Adrenal gland (tissue), 19 donors: ENCODE measurements at places on chromosomes 4 and X.
A peak's percentile ranks its signal among the peaks of the same experiment; 100 is the strongest.

GRCh38 chr4:39812500-39812899, 114.6 kb downstream of the UBE2K start:
- H3K36me3 ChIP-seq: no peaks in the 10 kb centered on the region
- DNase-seq: no peak
- H3K4me1 ChIP-seq: no peaks in the 10 kb centered on the region
- H3K4me3 ChIP-seq: no peak overlapping the region
- H3K27me3 ChIP-seq: no peaks in the 10 kb centered on the region

GRCh38 chr4:188139671-188140070, 430 bp downstream of the TRIML1 start:
- no peak for DNase-seq
- H3K27ac ChIP-seq: no peak overlapping the region
- no peaks in the 10 kb centered on the region for H3K27me3 ChIP-seq
- H3K4me1 ChIP-seq: no peaks in the 10 kb centered on the region

- H3K4me1 ChIP-seq: no peaks in the 10 kb centered on the region
- no peaks in the 10 kb centered on the region for H3K27me3 ChIP-seq
- DNase-seq: no peak
- H3K4me3 ChIP-seq: no peak overlapping the region
- H3K36me3 ChIP-seq: no peaks in the 10 kb centered on the region
- no peak overlapping the region for H3K27ac ChIP-seq
Measured at GRCh38 chr4:46444318-46445000, 54.5 kb upstream of the GABRA2 start.

- H3K27me3 ChIP-seq: no peaks in the 10 kb centered on the region
- no peak overlapping the region for H3K4me3 ChIP-seq
- peaks cover 7% of the 10 kb centered on the region for H3K4me1 ChIP-seq
- peaks cover 41% of the 10 kb centered on the region for H3K36me3 ChIP-seq
- H3K27ac ChIP-seq: no peak overlapping the region
Measured at GRCh38 chr4:13597604-13598003, 29.9 kb downstream of the BOD1L1 start.

GRCh38 chr4:151153585-151153984, 54.2 kb downstream of the RPS3A start:
- H3K27ac ChIP-seq: no peak overlapping the region
- no peak overlapping the region for H3K4me3 ChIP-seq
- no peaks in the 10 kb centered on the region for H3K36me3 ChIP-seq
- no peaks in the 10 kb centered on the region for H3K27me3 ChIP-seq

DNA sequence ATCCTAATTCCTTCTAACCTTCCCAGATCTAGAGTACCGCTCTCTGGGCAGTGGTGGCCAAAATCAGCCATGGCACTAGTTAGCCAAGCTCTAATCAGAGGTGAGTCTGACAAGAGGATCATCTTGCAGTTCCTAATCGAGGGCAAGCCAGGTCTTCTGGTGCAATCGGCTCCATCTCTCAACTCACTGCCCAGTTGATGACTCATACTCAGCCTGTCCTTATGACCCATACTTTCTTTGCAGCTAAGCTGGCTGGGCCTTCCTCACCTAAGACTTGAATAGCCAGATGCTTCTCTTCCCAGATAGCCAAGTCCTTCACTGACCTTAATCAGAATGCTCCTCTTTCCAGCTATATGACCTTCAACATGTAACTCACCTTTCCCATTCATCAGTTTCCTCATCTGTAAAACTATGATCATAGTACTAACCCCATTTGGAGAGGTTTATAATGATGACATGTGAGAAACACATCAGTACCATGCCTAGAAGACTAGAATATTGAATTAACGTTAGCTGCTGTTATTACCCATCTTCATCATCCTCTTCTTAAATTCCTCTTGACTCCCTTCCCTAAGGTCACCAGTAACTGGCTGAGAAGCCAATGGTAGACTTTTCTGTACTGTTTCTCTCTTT, 57.1 kb downstream of the RELL1 start:
- peak; percentile 47 for DNase-seq
- H3K4me1 ChIP-seq: no peaks in the 10 kb centered on the region
- no peak overlapping the region for H3K4me3 ChIP-seq
- H3K27me3 ChIP-seq: no peaks in the 10 kb centered on the region

- H3K4me1 ChIP-seq: no peaks in the 10 kb centered on the region
- no peaks in the 10 kb centered on the region for H3K27me3 ChIP-seq
- no peak for DNase-seq
- no peaks in the 10 kb centered on the region for H3K36me3 ChIP-seq
- no peak overlapping the region for H3K27ac ChIP-seq
Measured at GRCh38 chrX:148915474-148915873, 415.1 kb downstream of the AFF2 start.

- no peak for DNase-seq
- H3K4me1 ChIP-seq: no peaks in the 10 kb centered on the region
- no peak overlapping the region for H3K27ac ChIP-seq
- H3K4me3 ChIP-seq: no peak overlapping the region
- no peaks in the 10 kb centered on the region for H3K36me3 ChIP-seq
Measured at GRCh38 chrX:108399418-108400165, 38.6 kb downstream of the COL4A6 start.

- no peaks in the 10 kb centered on the region for H3K27me3 ChIP-seq
- no peaks in the 10 kb centered on the region for H3K36me3 ChIP-seq
- H3K4me3 ChIP-seq: no peak overlapping the region
Measured at GRCh38 chr4:4658052-4658451, 116.2 kb upstream of the STX18 start.

DNA sequence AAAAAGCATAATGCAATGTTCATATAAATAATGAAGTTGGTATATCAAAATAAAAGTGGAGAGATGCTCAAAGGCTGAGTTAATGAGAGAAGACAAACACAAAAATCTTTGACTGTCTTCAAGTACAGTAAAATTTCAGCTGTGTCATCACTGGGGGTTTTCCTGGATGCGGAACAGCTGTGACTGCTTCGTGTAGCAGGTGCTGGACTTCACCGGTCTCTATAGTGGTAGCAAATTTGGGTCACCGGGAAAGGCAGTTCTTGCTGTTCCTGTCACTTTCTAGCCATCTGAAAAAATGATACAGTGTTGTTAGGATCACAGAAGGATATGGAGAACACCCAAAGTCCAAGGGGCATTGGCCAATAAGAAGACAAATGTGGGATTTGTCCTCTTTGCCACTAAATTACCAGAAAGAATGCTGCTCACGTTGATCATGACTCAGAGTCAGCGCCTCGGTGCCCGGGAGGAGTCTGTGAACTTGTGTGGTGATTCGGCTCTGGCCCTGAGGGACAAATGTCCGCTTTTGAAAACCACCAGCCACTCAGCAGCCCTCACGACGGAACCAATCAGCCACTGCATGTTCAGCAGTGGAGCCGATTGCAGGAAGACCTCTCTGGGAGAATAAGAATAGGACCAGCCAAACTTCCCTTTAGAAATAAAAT, 230.1 kb upstream of the FAT1 start:
- H3K4me1 ChIP-seq: no peaks in the 10 kb centered on the region
- no peaks in the 10 kb centered on the region for H3K36me3 ChIP-seq
- no peak overlapping the region for H3K27ac ChIP-seq
- no peaks in the 10 kb centered on the region for H3K27me3 ChIP-seq
- DNase-seq: no peak

DNA sequence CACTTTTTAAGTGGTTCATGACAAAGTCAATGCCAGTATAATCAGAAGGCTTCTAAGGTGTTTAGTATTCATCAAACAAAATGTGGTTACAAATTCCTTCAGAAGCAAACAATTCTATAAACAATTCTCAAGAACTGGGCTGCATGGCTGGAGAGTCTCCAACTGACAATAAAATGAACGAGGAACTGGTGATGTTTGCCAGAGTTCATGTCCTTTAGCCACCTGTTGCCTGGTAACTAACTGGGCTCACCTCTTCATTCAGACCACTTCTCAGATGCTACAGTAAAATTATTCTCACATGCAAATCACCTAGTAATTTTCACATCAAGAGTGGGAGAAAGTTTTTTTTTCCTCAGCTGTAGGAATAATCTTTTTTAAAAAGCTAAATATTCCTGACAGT, 53.3 kb downstream of the CAMK2D start:
- no peak for DNase-seq
- H3K36me3 ChIP-seq: no peaks in the 10 kb centered on the region
- H3K4me1 ChIP-seq: no peaks in the 10 kb centered on the region

GRCh38 chr4:120636120-120636630, 286.4 kb downstream of the PRDM5 start:
- no peaks in the 10 kb centered on the region for H3K27me3 ChIP-seq
- H3K4me1 ChIP-seq: no peaks in the 10 kb centered on the region
- H3K27ac ChIP-seq: no peak overlapping the region
- DNase-seq: no peak

DNA sequence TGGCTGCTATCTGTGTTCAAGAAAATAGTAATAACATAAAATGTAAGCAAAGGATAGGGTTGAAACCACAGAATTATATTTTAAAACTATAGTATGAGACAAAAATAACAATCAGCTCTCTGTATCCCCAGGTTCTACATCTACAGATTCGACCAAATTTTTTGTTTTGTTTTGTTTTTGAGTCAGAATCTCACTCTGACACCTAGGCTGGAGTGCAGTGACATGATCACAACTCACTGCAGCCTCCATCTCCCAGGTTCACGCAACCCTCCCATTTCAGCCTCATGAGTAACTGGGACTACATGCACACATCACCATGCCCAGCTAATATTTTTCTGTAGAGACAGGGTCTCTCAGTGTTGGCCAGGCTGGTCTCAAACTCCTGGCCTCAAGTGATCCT, 113.2 kb downstream of the MAB21L2 start:
- no peak for DNase-seq
- H3K4me1 ChIP-seq: peaks cover 5% of the 10 kb centered on the region
- no peaks in the 10 kb centered on the region for H3K36me3 ChIP-seq
- H3K27ac ChIP-seq: no peak overlapping the region
- no peaks in the 10 kb centered on the region for H3K27me3 ChIP-seq
- H3K4me3 ChIP-seq: no peak overlapping the region

- DNase-seq: no peak
- H3K4me3 ChIP-seq: no peak overlapping the region
- no peaks in the 10 kb centered on the region for H3K36me3 ChIP-seq
- no peak overlapping the region for H3K27ac ChIP-seq
- H3K4me1 ChIP-seq: no peaks in the 10 kb centered on the region
Measured at GRCh38 chrX:130772105-130772775, 130.8 kb downstream of the ENOX2 start.

GRCh38 chrX:11431786-11432185, 138.6 kb downstream of the AMELX start:
- no peaks in the 10 kb centered on the region for H3K4me1 ChIP-seq
- H3K36me3 ChIP-seq: no peaks in the 10 kb centered on the region
- no peak overlapping the region for H3K4me3 ChIP-seq
- H3K27ac ChIP-seq: no peak overlapping the region
- H3K27me3 ChIP-seq: peaks cover 12% of the 10 kb centered on the region
- DNase-seq: peak; percentile 0

- H3K4me3 ChIP-seq: peak overlapping the region; percentile 68
- no peaks in the 10 kb centered on the region for H3K4me1 ChIP-seq
- no peak for DNase-seq
- H3K36me3 ChIP-seq: no peaks in the 10 kb centered on the region
- peak overlapping the region; percentile 79 for H3K27ac ChIP-seq
Measured at GRCh38 chrX:16711893-16712547, 449 bp downstream of the CTPS2 start.

DNA sequence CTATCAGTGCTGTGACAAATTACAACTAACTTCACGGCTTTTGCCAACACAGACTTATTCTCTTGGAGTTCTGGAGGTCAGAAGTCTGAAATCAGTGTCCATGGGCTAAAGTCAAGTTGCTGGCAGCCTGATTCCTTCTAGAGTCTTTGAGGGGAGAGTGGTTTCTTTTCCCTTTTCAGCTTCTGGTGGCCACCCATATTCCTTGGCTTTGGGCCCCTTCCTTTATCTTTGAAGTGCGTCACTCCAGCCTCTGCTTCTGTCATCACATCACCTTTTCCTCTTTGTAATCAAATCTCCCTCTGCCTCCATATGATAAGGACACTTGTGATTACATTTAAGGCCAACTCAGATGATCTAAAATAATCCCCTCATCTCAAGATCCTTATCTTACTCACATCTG, 9.0 kb downstream of the FAM114A1 start:
- no peaks in the 10 kb centered on the region for H3K27me3 ChIP-seq
- no peak for DNase-seq
- H3K4me3 ChIP-seq: no peak overlapping the region
- H3K4me1 ChIP-seq: peaks cover 20% of the 10 kb centered on the region
- peaks cover 29% of the 10 kb centered on the region for H3K36me3 ChIP-seq
- H3K27ac ChIP-seq: no peak overlapping the region

- no peaks in the 10 kb centered on the region for H3K4me1 ChIP-seq
- H3K27ac ChIP-seq: no peak overlapping the region
- H3K36me3 ChIP-seq: no peaks in the 10 kb centered on the region
Measured at GRCh38 chr4:184251670-184251980, 34.0 kb upstream of the ENPP6 start.

DNA sequence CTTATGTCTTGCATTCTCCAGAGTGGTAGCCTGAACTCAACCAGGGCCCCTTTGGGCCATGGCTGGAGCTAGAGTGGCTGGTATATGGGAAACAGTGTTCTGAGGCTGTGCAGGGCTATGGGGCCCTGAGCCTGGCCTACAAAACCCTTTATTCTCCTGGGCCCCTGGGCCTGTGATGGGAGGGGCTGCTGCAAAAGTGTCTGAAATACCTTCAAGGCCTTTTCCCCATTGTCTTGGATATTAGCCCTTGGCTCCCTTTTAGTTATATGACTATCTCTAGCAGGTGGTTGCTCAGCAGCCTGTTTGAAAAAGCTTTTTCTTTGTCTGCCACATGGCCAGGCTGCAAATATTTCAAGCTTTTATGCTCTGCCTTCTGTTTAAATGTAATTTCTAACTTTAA, 22.5 kb downstream of the APOOL start:
- no peak overlapping the region for H3K4me3 ChIP-seq
- no peaks in the 10 kb centered on the region for H3K4me1 ChIP-seq
- no peak for DNase-seq

DNA sequence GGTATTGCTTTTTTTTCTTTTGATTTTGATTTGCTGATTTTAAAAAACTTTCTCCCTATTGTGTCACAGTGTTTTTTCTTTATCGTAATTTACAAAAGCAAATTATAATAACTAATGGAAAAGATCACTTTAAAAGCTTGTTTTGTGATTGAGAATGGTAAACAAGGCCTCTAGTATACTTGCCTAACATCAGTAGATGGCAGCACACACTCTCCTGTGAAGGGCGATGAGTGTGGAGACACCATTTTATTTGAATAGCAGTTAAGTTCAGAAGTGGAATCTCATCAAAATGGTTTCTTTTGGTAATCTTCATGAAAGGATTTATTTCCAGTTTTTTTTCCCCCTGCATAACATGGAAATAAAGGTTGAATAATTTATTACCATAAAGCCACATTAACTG, 72.3 kb downstream of the PAK3 start:
- peaks cover 23% of the 10 kb centered on the region for H3K27me3 ChIP-seq
- H3K36me3 ChIP-seq: no peaks in the 10 kb centered on the region
- no peak overlapping the region for H3K27ac ChIP-seq

DNA sequence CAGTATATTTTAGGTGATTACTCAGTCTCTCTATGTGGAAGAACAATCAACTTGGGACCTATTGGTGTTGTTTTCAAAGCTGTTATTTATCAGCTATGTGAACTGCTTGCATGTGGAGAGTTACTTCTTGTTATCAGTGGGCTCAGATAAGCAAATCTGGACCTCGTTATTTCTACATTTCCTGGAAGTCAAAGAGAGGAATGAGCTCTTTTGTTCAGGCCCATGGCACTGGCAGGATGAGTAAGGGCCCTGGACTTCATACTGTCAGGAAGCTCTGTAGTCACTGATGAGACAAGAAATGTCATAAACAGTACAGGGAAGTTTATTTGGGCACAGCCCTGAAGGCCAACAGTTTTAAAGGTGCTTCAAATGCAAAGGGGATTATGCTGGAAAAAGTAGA, 760.6 kb upstream of the EPHA5 start:
- no peak for DNase-seq
- no peaks in the 10 kb centered on the region for H3K36me3 ChIP-seq
- H3K4me3 ChIP-seq: no peak overlapping the region
- H3K27me3 ChIP-seq: no peaks in the 10 kb centered on the region
- no peak overlapping the region for H3K27ac ChIP-seq
